ENCODE measurements at places on chromosomes 16 and 17. TPM values are rescaled to one million over a fixed set of nuclear protein-coding genes. Genes with fewer than 3 reads are reported as not detected.
A peak's percentile ranks its signal among the peaks of the same experiment; 100 is the strongest.

The CD300LF gene
- total RNA-seq: 0.48 TPM

The HYDIN gene
- 2.8 TPM for total RNA-seq

The PSKH1 gene
- 25.7 TPM for total RNA-seq

The SDR42E2 gene
- total RNA-seq: not detected

The TMEM114 gene
- not detected for total RNA-seq

The CA5A gene
- not detected for total RNA-seq

The LLGL2 gene
- 6.4 TPM for total RNA-seq

The FOXJ1 gene
- total RNA-seq: not detected

The KPNA2 gene
- 29.2 TPM for total RNA-seq

DNA sequence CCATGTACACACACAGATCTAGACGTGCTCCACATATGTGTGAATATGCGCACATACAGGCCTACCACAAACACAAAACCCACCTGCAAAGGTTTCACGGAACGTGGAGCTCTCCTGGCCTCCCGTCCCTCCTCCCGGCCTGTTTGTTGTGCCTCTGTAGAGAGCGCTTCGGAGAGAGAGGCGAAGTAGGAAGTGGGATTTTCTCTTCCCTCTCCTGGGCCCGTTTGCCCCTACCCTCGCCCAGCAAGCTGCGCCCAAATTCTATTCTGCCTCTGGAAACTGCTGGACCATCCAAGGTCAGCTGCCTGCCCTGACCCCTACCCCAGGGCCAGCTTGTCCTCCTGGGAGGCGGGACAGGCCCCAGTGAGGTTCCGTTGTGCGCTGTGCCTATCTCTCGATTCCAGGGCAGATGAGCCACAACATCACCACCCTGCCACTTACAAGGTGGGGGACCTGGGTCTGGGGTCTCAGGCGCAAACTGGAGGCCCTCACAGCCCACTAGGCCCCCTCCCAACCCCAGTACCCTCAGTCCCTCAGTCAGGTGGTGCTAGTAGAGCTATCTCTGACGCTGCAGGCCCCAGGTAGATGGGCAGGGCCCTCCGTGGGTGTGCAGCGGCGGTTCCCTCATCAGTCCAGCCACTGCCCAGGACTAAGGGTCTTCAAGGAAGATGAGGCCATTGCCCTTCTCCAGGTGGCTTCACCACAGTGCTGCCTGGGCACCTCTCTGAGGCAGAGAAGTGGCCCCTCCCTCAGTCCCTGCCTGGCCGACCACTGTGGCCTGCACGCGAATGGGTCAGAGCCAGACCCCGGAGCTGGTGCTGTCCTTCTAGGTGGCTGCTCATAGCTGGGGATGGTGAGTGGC lies 54.2 kb downstream of the BEAN1 start:
- peak; percentile 76 for DNase-seq

DNA sequence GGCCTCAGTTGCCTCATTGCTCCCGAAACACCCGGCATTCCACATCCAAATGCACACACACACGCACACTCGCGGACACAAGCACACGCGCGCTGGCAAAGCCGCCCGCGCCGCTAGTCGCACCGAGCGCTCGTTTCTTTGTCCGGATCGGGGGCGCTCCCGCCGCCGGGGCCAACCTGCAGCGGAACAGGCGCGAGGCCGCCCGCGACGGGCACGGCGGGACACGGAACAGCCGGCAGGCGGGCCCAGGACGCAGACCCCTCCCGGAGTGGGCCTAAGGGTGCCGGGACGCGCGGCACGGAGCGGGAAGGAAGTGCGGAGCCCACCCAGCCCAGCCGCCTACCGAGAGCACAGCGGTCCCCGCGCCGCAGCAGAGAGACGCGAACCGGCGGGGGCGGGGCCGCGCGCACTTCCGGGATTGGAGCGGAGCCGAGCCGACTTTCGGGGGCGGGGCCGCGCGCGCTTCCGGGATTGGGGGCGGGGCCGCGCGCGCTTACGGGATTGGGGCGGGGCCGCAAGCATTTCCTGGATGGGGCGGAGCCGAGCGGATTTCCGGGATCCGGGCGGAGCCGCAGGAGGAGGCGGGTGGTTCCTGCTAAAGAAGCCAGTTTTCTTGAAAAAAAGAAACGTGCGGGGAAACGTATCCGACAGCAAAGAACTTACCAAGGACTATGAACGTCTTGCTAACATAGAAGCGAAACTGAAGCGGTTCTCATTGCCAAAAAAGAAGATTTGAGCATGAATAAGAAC lies at the start of gene CYBC1:
TSS of gene CYBC1 (minus strand) at position 396 of the 750 bp plus-strand sequence. CDS start 1,498 bp downstream, outside the sequence.
- DNase-seq: peak; percentile 98

DNA sequence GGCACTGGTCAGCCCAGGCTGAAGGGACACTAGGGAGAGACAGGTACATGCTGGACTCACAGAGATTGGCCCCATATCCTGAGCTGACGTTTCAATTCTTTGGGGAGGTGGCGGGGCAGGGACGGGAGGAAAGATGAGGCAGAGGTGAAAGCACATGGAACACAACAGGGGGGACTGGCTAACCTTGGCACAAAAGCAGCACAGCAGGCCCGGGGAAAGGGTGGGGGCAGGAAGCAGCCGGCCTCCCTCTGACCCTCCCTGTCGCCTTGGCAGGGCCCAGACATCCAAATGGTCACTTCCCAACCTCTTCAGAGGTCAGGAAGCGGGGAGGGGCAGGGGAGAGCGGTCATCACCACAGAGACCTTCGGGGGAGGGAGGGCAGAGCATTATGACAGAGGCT lies 6.6 kb downstream of the VAT1 start:
- peak; percentile 92 for DNase-seq

DNA sequence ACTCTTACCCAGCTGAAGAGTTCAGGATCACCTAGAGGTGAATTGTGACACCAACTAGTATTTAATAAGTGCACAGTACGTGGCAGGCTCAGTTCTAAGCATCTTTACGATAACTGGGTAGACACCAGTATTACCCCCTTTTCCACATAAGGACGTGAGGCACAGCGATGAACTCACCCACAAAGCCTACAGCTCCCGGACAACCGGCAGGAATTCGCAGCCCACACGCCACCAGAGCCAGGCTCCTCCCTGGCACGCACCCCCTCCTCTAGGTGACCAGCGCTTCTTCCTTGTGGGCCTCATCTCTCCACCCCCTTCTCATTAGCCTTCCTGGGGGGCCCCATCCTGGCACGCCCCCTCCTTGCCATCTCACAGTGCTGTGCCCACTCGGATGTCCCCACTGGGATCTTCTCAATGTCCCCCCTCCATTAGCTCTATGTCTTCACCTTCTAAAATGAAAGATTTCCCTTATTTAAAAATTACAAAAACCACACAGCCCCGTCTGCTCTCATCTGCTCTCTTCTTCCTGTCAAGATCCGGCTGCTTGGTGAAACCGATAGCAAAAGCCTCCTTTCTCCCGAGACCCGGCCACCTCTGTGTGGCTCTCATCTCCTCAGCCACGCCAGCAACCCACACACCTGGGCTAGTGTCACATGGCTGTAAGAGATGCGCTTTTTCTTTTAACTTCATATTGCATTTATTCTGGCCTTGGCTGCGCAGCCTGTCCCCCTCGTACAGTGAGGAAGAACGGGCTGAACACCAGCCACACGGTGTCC lies 20.8 kb downstream of the IFT140 start:
- DNase-seq: no peak

GRCh38 chr16:9077091-9077809 lies 14.2 kb upstream of the HAPSTR1 start:
- DNase-seq: no peak

DNA sequence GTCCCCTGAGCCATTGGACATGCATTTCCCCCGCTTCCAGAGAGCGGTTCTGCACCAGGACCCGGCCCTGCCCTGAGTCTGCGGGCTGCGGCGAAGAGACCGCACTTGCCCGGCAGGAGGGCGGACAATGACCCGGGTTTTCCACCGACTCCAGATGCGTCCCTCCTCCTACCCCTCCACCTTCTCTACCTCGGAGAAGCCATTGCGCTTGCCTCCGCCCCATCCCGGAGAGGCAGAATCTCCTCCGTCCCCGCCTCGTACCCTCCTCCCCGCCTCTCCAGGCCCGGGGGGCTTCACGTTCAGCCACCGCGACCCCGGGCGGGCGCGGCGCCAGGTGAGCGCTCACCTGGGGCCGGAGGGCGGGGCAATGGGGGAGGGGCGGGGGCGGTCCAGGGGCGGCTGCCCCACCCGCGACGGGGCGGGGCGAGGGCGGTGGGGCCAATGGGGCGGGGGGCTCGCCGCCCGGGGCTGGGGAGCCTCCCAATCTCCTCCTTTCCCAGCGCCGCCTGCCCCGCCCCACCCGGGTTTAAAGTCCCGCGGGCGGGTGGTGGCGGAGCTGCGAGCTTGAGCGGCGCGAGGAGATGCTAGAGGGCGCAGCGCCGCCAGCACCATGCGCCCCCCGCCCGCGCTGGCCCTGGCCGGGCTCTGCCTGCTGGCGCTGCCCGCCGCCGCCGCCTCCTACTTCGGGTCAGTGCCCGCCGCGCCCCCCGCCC lies at the start of gene WNT9B:
TSS of gene WNT9B (plus strand) at position 555 of the 713 bp plus-strand sequence. CDS start at position 611, 56 bp downstream.
- DNase-seq: no peak

GRCh38 chr17:35129154-35129972 lies 7.9 kb downstream of the FNDC8 start:
- DNase-seq: peak; percentile 58

- DNase-seq: no peak
These were observed 83.2 kb downstream of the GRIN2A start for GRCh38 chr16:10098991-10099390.

DNA sequence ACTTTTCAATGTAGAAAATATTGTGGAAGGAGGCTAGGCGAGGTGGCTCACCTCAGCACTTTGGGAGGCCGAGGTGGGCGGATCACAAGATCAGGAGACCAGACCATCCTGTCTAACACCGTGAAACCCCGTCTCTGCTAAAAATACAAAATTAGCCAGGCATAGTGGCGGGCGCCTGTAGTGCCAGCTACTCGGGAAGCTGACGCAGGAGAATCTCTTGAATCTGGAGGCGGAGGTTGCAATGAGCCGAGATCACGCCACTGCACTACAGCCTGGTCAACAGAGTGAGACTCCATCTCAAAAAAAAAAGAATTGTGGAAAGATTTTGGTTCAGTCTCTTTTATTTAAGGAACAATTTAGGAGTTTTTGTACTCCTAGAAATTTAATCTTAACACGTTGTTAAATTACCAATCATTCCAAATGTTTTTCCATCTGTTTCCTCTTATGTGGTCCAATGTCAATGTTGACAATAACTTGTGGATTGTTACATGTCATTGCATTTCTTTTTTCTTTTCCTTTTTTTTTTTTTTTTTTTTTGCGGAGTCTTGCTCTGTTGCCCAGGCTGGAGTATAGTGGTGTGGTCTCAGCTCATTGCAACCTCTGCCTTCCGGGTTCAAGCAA lies 124.6 kb upstream of the HAS3 start:
- no peak for DNase-seq

GRCh38 chr16:54493061-54493460 lies 206.5 kb upstream of the IRX3 start:
- DNase-seq: no peak

DNA sequence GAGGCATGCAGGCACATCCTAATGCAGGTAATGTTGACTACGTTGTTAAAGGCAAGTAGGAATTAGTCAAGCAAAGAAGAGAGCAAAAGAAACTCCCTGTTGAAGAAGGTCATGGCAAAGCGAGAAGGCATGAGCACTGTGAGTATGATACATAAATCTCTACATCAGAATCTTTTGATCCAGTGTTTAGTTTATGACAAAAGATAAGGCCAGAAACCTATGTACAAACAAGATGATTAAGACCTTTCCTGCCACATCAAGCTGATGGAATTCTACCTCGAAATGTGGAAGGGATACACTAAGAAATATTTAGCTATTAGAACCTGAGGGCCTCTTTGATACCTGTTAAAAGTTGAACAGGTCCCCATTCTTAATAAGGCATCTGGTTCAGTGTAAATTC lies 20.2 kb downstream of the SYCE1L start:
- DNase-seq: no peak

- peak; percentile 28 for DNase-seq
These were observed 43.9 kb downstream of the B9D1 start for GRCh38 chr17:19318611-19319010.

GRCh38 chr16:86517652-86518258 lies 7.4 kb downstream of the FOXF1 start:
- peak; percentile 88 for DNase-seq

DNA sequence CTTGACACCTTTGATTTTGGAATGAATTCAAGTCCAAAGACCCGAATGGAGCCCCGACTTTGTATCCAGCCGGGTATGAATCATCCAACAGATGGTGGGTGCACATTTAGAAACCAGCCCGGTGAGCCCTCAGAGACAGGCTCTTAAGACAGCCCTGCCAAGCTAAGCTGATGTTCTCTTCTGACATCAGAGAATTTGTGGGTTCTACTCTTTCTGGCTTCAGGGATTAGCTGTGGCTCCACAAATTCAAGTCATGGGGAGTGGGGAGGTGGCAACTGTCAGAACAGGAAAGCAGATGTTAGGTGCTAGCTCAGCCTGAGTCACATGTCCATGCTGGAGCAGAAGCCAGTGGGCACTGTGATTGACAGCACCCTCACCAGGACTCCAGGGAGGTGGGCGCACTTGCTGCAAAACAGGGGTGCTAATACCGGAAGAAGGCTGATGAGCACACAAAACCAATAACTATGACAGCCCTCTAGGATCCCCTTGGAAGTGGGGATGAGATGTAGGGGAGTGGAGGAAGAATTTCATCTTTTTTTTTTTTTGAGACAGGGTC lies 31.4 kb upstream of the XYLT2 start:
- peak; percentile 67 for DNase-seq

DNA sequence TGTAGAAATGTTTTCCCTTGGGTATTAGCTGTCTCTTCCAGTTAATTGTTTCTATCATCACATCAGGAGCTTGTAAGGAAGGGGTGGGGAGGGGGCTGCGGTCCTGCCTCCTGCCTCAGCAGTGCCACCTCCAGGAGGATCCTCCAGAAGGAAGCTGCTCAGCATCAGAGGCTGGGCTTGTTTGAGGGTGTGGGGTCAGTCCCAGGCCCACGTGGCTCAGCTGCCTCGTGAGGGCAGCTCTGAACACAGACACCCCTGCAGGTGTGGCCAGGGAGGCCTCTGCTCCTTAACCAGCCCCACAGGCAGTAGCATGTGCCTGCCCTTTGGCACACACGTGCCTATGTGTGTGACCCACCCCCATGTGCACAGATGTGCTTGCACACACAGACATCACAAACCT lies 46.3 kb downstream of the MRM1 start:
- DNase-seq: no peak

GRCh38 chr16:80063031-80063712 lies 462.6 kb upstream of the MAF start:
- no peak for DNase-seq

GRCh38 chr17:39219647-39220154 lies 6.0 kb downstream of the STAC2 start:
- DNase-seq: no peak

DNA sequence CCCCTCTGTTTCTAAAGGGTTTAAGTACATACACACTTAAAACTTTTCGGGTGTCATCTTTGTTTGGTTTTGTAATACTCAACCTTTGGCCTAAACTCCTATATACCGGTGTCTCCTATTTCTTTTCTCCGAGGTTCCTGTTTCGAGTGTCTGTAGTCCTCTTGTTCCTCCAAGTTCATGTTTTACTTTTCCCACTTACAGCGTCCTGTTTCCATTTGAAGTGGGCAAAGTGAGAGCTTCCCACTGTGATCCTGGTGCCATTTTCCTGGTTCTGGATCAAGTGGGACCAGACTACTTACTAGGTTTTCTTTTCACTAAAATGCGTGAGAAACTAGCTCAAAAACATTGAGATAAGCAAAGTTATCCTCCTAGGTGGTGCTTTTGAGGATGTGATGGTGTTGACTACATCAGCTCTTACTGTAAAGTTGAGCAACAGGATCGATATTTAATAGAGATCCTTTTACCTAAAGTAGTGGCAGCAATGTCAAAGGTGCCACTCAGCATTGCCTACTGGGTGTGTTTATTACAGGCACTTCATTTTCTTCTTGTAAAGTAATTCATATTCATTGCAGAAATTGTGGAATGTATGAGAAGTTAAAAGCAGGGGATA lies 1.3 kb downstream of the PSMD3 start:
- no peak for DNase-seq
